ENCODE measurements at places on chromosomes 4 and X. TPM values are rescaled to one million over a fixed set of nuclear protein-coding genes. Genes with fewer than 3 reads are reported as not detected.

- ATAC-seq, result peak; percentile 28
Observed at GRCh38 chr4:73109493-73109892, 40.0 kb upstream of the COX18 start.

- ATAC-seq, result no peak
Observed at GRCh38 chr4:8215001-8215427, 15.9 kb downstream of the SH3TC1 start.

The SYTL5 gene
- total RNA-seq, result 0.06 TPM

DNA sequence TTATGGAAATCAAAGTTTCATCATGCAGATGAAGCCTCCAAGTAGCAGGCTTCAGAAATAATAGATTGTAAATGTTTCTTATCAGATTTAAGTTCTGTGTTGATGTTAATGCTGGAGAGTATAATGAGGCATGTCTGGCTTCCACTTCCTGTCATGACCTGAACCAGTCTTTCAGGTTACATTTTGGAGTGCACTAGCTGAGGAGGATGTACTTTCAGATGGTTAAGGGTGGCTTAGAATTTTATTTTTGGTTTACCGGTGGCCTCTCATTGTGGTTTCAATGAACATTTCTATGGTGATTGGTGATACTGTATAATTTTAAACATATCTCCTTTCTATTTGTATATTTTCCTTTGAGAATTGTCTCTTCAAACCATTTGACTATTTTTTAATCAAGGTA, 890.4 kb downstream of the SH3BGRL start:
- peak; percentile 50 for ATAC-seq

The TMEM144 gene
- 0.69 TPM for total RNA-seq

The SSX1 gene
- total RNA-seq, result not detected

DNA sequence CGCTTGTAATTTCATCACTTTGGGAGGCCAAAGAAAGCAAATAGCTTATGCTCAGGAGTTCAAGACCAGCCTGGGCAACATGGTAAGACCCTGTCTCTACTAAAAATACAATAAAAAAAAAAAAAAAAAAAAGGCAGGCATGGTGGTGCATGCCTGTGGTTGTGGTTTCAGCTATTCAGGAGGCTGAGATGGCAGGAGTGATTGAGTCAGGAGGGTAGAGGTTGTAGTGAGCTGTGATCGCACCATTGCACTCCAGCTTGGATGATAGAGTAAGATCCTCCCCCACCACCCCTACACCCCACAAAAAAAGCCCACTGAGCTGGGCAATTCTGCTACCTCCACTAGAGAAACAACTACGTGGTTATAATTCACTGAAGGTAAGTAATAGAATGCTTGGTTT, 118.8 kb upstream of the PCDH18 start:
- ATAC-seq, result no peak

The H2BW2 gene
- not detected for total RNA-seq

GRCh38 chrX:9829308-9830267, 43.4 kb downstream of the SHROOM2 start:
- ATAC-seq, result peak; percentile 92

DNA sequence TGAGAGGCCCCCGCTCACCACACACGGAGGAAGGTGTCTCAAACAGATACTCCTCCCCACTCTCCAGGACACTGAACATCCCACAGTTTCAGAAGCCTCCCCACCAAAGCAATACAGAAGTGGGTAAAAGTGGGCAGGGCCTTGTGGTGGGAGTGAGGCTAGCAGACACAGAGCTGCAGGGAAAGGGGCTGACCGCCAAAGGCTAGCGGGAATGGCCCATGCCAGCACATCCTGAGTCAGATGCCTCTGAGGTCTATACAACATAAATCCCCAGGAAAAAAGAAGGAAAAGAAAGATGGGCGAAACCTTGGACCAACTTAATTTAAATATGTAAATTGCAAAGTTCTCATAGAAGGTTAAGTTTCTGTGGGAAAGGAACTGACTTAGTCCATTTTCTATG, 21.9 kb upstream of the ARHGAP10 start:
- no peak for ATAC-seq

GRCh38 chr4:24112466-24112865, 222.6 kb upstream of the PPARGC1A start:
- no peak for ATAC-seq

The SULT1E1 gene
- total RNA-seq, result not detected

- ATAC-seq, result no peak
Observed at GRCh38 chrX:74445099-74445498, 23.8 kb downstream of the SLC16A2 start.
